ENCODE measurements at places on chromosomes 3 and 15. TPM values are rescaled to one million over a fixed set of nuclear protein-coding genes. Genes with fewer than 3 reads are reported as not detected.

Gene LMCD1
- total RNA-seq, result 0.99 TPM

Gene CCDC80
- total RNA-seq, result not detected

Gene CCR8
- total RNA-seq, result 1.9 TPM

Gene CYP19A1
- not detected for total RNA-seq

Data from activated CD4-positive, alpha-beta T cell treated with anti-CD3 and anti-CD28 coated beads, Interleukin-2, amount 10 ng/mL, durations not matched to agents 7 days and 5 days (primary cell).